ENCODE measurements at places on chromosomes 5 and 9.
A peak's percentile ranks its signal among the peaks of the same experiment; 100 is the strongest.

DNA sequence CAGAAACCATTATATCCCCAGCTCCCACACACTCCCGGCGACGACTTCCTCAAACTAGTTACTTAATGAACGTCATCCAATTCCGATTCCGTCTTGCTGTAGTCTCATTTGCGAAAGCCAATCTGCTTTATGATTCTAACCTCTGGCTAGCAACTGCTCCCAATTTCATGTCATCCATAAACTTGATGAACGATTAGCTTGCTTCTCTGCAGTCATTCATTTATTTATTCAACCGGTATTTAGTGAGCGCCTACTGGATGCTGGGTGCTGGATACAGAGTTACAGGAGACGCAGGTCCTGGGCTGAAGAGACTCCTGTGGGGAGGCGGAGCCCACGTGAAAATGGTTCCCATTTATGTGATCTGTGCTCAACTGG lies 46.2 kb downstream of the TSPAN17 start:
- DNase-seq: no peak

DNA sequence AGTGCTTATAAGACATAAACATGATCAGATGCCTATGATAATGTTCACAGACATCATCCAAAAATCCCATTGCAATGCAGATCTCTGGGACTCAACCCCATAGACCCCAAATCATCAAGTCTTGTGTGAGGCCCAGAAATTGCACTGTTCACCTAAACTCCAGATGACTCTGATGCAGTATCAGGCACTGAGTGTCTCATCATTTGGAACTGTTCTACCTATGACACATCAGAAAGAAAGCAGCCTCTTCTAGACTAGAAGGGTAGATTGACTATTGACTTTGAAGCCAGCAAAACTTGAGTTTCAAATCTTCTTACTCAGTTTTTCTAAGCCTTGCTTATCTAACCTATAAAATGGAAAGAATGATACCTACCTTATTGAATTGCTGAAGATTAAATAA lies 58.7 kb upstream of the PAPPA start:
- no peak for DNase-seq

DNA sequence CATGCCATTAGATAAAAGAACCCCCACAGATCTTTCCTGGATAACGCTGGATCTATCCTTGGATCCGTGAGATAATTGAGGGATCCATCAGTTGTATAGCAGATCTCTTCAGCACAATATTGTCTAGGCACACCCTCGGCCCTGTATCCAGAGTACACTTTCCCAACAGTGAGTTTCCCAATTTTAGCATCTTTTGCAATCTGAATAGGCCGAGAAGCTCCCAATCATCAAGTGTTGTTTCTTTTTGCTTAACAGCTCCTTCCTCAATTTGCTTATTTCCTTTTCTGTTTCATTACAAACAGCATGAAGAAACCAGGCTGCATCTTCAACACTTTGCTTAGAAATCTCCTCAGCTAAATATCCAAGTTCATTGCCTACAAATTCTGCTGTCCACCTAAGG lies 4.4 kb upstream of the SPTLC1 start:
- no peak for DNase-seq

DNA sequence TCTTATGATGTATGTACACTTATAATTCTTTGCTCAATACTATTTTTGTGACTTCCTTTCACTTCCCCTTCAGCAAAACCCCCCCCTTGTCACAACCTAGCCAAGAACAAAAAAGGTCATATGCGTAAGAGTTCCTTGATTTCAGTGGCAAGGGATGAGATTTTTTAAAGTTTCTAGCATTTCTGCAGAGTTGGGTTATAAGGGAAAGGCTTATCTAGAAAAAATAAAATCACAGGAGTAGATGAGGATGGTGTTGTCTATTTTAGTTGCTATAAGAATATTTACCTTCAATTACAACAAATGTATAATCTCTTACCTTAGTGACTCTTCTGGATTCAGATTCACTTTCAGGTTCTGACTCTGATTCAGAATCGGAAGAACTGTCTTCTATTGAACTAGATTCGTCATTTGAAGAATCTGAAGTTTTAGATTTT lies 184.6 kb downstream of the AP3B1 start:
- DNase-seq: no peak

DNA sequence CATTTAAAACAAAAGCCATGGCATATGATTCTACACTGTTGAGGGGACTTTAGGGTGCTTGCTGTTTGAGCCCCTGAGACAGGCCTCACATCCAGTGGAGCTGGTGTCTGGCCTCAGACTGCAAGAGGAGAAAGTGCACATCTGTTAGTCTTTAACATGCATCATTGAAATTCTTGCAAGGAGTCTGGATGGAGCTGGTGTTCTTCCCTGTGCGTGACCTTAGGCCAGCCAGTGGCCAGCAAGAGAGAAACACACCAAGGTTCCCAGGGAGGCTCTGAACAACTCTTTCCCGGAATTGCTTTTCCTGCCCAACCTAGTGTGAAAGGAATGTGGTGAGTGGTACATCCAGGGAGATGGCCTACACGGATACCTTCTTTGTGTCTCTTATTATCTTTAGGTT lies 282.8 kb upstream of the TNC start:
- DNase-seq: peak; percentile 82

DNA sequence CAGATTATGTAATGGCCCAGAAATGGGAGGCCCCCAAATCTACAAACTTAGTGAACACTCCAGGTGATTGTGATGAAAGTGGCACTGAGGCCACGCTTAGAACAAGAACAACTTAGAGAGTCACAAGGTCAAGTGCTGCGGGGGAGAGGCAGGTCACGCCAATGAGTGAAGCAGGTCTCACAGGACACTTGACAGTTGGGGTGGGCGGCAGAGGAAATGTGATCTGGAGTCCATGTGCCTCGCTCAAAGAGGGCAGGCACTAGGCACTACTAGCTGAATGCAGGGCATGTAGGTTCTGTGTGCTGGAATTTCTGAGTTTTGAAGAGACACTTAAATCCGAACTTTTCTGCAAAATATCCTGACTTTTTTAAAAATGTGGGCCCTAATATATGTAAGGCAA lies 193.2 kb upstream of the RORB start:
- no peak for DNase-seq

Measured in astrocyte of the spinal cord (primary cell).